IMR-90 (cell line): ENCODE measurements at places on chromosomes 13 and 19. TPM values are rescaled to one million over a fixed set of nuclear protein-coding genes. Genes with fewer than 3 reads are reported as not detected.
A peak's percentile ranks its signal among the peaks of the same experiment; 100 is the strongest.

- H3K4me3 ChIP-seq, result no peak overlapping the region
- H3K27me3 ChIP-seq, result no peaks in the 10 kb centered on the region
- peak overlapping the region; percentile 84; the same call in 1 of the 2 replicates for H3K27ac ChIP-seq
- peaks cover 8% of the 10 kb centered on the region for H3K4me1 ChIP-seq
- no peak for DNase-seq
- no peaks in the 10 kb centered on the region for H3K36me3 ChIP-seq
Measured at GRCh38 chr19:2550431-2551171, 74.7 kb downstream of the GADD45B start.

- no peaks in the 10 kb centered on the region for H3K27me3 ChIP-seq
- H3K27ac ChIP-seq, result no peak overlapping the region
- no peak overlapping the region for H3K4me3 ChIP-seq
- peaks cover 10% of the 10 kb centered on the region for H3K4me1 ChIP-seq
- H3K36me3 ChIP-seq, result peaks cover 18% of the 10 kb centered on the region
- no peak for DNase-seq
Measured at GRCh38 chr19:10764340-10764894, 46.5 kb downstream of the DNM2 start.

CYP2S1 gene
- 0.54 and 0.83 TPM in 2 replicates for total RNA-seq

- no peaks in the 10 kb centered on the region for H3K4me1 ChIP-seq
- no peak overlapping the region for H3K4me3 ChIP-seq
- H3K36me3 ChIP-seq, result no peaks in the 10 kb centered on the region
- no peak overlapping the region for H3K27ac ChIP-seq
- H3K27me3 ChIP-seq, result no peaks in the 10 kb centered on the region; the same call in 1 of the 2 replicates
Measured at GRCh38 chr19:30718707-30719106, 346.5 kb downstream of the ZNF536 start.

GRCh38 chr13:46565808-46566750 is 13.1 kb downstream of the LRCH1 start:
- H3K27ac ChIP-seq, result no peak overlapping the region
- H3K27me3 ChIP-seq, result no peaks in the 10 kb centered on the region
- H3K4me1 ChIP-seq, result peaks cover 14% of the 10 kb centered on the region
- H3K36me3 ChIP-seq, result no peaks in the 10 kb centered on the region
- no peak for DNase-seq
- H3K4me3 ChIP-seq, result no peak overlapping the region

GRCh38 chr19:45779231-45780145 is 2.8 kb downstream of the DMPK start:
- peaks cover 28% of the 10 kb centered on the region for H3K4me1 ChIP-seq
- no peak overlapping the region for H3K27ac ChIP-seq
- no peaks in the 10 kb centered on the region for H3K27me3 ChIP-seq
- no peak for DNase-seq

MCEMP1 gene
- total RNA-seq, result not detected in 2 replicates

- H3K4me1 ChIP-seq, result no peaks in the 10 kb centered on the region
- H3K27ac ChIP-seq, result no peak overlapping the region
- H3K27me3 ChIP-seq, result no peaks in the 10 kb centered on the region
- no peaks in the 10 kb centered on the region for H3K36me3 ChIP-seq
- no peak overlapping the region for H3K4me3 ChIP-seq
- no peak for DNase-seq
Measured at GRCh38 chr13:34086281-34086680, 268.3 kb downstream of the RFC3 start.
